ENCODE measurements at places on chromosomes 4 and X. TPM values are rescaled to one million over a fixed set of nuclear protein-coding genes. Genes with fewer than 3 reads are reported as not detected.

The PWWP3B gene
- polyA plus RNA-seq = 1.2 TPM

DNA sequence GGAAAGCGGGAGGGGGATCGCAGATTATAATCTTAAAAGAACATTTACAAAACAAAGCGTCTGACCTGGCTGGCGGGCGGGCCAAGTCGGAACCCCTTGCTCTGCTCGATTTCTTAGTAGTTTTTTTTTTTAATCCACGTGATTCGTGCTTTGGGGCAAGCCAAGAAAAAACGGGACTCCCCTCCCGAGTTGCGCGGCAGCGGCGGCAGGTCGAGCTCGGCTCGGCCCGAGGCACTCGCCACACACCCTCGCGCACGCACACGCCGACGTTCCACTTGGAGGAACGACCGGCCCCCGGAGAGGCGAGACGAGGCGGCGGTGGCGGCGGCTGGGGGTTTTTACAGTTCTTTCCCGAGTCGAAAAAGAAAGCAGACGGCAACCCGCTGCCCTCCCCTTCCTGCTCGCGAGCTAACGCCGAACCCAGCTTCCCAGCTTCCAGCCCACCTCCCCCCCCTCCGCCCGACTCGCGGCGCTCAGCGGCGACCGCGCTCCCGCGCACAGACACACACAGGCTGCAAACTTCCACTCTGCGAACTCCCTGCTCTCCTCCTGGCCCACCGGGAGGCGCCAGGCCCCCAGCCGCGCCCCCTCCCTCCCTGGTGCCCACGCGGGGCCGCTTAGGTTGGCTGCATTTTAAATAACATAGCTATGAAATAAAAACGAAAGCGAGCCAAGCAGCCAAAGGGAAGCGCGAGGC, 1.2 kb downstream of the BCOR start:
- DNase-seq = peak; percentile 67

DNA sequence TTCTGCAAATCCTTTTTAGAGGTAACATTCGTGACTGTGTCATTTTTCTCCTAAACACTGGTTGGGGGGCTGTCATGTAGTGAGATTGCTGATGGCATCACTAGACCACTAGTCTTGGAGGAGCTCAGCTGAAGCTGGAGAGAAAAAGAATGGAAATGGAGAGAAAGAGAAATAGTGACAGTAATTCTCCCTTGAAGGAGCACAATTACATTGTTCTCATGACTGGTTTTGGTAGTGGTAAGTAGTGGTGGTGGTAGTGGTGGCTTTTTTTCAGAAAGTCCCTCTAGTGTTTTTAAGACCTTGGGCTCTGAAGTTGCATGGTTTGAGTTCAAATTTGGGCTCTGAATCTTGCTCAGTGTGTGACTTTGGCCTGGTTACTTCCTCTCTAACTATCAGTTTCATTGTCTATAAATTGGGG, 99.8 kb downstream of the LARP7 start:
- no peak for DNase-seq

DNA sequence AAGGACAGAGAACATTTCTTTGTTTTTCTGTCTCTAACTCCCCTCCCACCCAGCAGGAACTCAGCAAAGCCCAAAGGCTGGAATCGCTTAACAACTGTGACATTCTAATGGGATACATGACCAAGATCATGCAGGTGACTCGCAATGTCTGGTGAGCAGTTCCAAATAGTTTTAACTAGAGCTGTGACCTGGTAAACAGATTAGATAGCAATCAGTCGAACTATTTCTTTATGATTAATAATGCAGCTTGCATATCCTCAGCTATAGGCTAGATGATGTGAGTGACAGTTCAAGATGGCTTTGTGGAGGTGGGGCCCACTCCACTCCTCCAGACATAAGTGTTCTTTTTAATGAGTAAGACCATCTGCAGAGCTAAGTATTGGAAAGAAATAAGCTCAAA, 20.0 kb upstream of the GABRE start:
- no peak for DNase-seq

The EVC2 gene
- 0.44 TPM for polyA plus RNA-seq

GRCh38 chrX:103398421-103398864, 22.1 kb downstream of the BEX3 start:
- no peak for DNase-seq

GRCh38 chrX:57104921-57105398, 16.4 kb downstream of the SPIN2B start:
- no peak for DNase-seq

The MFAP3L gene
- 2.1 TPM for polyA plus RNA-seq

DNA sequence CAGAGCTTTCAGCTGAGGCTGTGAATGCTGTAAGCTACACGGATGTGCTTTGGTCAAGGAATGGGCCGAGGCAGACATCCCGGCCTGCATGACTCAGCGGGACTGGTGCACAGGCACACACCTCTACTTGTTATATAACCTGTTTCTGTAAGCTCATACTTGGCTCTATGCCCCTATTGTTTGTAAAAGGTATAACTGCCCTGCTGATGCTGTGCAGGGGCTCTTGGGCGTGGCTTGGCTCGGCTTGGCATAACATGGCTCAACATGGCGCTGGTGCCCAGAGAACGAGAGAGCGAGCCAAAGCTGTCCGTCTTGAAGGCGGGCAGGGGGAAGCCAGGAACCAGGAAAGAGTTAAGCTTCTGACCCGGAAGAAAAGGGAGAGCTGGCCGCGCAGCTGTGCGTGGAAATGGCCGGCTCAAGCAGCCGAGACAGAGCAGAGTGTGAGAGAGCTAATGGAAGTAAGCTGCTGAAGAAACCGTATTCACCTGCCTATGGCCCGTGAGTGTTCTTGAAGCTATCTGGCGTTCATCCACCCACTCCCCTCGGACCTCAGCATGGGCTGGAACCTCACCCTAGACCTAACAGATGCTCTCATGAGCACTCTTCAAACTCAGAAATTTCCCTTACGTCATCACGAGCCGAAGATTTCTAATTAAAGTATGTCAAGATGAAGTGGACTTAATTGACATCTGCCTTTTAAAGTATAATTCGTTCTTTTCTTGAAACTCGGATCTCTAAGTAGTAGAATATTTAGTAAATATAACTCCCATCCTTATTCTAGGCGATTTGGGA, 286.3 kb upstream of the AGA start:
- DNase-seq = no peak

DNA sequence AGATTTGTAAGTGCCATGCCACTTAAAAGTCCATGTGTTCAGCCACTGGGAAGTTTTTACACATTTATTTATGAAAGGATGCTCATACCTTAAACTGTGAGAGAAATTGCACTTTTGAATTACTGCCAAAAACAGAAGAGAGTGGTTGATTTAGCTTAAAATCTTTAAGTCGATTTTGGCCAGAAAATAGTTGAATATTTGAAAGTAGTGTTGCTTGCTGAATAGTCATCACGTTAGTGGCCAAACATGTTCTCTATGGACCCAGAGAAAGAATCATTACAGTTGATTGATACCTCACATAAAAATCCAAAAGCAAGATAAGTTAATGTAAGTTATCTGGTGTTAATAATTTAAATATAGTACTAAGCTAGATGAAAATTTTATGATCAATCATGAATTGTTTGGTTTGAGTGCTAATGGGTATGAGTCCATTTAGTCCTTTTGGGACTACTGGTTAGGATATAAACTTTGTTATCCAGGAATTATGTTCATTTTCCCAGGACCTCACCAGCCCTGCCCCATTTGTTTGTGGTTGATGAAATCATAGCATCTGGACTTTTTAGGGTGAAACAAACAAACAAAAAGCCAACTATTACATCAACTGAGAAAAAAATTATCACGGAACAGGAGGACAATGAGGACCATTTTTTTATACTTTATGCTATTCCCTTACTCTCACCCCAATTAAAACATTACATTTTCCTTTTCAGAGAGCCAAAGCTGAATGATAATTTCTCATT, 6.3 kb downstream of the GIMD1 start:
- DNase-seq = no peak

DNA sequence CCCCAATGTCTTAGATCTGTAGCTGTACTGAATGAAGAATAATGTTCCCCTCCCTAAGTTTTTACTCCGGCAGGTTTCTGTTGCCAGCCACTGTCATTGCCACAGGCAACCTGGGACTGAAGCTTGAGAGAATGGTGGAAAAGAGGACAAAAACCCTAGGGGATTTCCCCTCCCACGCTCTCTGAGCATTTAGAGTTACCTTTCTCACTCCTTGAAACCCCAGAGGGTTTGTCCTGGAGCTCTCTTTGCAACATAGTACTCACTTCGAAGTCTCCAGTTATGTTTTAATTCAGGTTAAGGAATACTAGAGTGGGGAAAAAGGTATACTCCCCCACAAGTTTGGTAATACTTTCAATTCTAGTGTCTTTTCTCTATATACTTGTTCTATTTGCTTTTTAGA, 31.5 kb downstream of the F8 start:
- DNase-seq = no peak

DNA sequence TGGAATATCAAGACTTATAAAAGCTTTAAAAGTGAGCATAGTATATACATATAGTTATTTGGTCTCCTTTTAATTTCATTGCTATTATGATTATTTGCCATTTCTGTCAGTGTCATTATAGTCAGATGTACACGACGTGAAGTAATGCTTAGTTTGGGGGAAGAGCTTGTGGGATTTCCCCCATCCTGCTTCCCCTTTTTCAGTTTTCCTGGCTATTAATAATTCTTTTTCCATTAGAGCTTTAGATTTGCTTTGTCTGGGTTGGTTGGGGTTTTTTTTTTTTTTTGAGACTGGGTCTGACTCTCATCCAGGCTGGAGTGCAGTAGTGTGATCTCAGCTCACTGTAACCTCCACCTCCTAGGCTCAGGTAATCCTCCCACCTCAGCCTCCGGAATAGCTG, 5.4 kb downstream of the ABCE1 start:
- no peak for DNase-seq

DNA sequence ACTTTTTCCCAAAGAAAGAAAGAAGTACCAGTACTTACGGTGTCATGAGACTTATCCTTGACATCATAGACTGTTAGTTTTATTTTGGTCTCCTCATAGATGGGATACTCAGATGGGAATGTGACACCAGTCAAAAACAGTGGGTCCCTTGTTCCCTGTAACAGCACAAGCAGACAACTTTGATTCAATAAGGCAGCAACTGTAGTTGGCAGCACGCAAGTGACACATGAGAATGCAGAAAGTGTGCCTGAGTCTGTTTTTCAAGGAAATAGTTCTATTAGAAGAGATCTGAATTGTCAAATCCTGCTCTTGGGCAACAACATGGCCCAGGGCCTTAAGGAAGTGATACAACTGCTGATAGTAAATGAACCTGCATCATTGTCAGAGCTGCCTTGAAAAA, 443.2 kb downstream of the INPP4B start:
- no peak for DNase-seq

DNA sequence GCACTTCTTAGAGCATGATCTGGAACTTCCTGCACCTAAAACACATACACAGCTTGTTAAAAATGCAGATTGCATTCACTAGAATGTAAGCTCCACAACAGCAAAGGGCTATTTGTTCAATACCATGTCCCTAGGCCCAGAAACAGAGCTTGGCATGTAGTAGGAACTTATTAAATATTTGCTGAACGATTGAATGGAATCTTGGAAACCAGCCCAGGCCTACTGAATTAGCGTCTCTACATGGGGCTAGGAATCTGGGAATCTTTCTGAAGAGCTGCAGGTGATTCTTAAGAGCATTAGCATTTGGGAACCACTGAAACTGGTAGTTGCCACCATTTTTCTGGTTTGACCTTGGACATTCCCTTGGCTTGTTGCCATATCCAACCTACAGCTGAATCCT, 234.1 kb downstream of the STIM2 start:
- no peak for DNase-seq

GRCh38 chr4:121182296-121182695, 18.2 kb upstream of the TNIP3 start:
- DNase-seq = no peak

- DNase-seq = no peak
Measured at GRCh38 chr4:27844376-27844775, 983.7 kb downstream of the STIM2 start.

The PRSS48 gene
- not detected for polyA plus RNA-seq

DNA sequence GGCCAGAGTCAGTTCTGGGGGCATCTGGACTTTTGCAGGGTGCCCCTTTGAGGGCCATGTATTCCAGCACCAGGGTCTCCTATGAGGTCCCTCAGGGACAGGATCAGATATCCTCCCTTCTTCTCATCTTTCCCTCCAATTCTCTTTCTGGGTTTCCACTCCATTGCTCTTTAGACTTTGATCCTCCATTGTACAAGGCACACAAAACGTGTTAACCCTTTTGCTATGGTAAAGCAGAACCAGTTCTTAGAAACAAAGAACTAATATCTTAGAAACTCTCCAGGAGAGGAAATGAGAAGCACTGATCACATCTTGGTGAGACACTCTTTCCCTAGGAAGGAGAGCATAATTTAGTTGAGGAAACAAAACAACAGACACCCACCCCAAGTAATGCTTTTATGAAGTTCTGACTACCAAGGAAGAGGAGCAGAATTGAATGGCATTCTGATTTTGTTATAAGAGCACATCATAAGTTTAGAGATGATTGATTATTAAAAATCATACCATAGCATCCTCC, 200.7 kb upstream of the NPY2R start:
- DNase-seq = no peak

DNA sequence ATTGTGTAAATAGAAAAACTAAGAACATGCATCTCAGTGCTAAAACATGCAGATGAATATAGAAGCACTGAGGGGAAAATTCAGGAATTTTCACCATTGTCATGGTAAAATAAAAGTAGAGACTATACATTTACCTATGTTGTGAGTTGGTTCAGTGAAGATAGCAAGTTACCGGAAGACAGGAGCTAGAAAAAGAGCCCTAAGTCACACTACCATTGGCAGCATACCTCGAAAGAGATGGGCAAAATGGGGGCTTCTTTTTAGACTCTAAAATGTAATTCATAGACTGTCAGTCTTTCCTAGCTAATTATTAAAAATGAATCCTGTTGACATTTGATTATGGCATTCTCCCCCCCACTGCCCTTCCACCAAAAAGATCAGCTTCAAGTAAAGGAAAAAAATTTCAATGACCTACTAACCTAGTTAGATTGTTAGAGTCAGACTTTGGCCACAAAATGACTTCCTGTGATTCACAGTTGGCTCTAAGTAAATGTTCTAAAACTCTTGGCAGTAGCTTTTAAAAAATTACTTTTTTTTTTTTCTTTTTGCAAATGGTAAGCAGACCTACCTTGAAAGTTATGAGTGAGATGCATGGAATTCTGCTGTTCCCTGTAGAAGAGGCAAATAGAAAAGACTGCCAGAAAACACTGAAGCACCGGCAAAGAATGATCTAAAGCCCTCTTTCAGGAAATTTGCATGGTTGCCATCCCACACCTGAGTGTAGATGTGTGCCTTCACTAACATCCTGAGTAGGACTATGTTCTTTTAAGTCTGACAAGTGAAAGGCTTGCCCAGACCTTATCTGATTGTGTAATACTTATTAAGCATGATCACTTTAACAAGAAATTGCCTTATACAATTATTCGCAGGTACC, 26.4 kb upstream of the ARSJ start:
- DNase-seq = no peak

The CT45A2 gene
- not detected for polyA plus RNA-seq

The VGLL1 gene
- polyA plus RNA-seq = not detected

DNA sequence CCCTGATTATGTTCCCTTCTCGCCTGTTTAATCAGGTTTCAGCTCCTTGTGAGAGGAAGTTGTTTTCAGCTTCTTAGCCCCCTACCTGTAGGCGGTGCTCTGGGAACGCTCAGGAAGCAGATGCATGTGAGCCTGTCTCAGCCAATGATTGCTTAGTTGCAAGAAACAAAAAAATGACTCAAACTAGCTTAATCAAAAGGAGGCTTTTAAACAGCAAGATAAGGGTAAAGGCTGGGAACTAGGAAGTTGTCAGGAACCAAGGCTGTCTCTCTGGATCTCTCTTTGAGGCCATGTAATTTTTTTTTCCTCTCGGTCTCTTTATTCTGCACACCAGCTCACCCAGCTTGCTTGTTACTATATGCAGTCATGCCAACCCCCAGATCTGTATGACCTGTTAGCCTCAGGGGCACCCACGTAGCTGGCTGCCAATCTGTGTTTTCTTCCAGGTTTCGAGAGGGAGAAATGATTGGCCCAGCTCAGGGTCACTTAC, 109.1 kb downstream of the PTTG2 start:
- DNase-seq = no peak
